ENCODE measurements at places on chromosomes 7 and 10. TPM values are rescaled to one million over a fixed set of nuclear protein-coding genes. Genes with fewer than 3 reads are reported as not detected.

The GDF2 gene
- total RNA-seq: not detected

GRCh38 chr7:11831736-11832495 is at the start of gene THSD7A:
Gene THSD7A (minus strand): TSS chr7:11832198. CDS start chr7:11831946, 252 bp downstream.
- peak; percentile 32 for DNase-seq

- no peak for DNase-seq
Measured at GRCh38 chr10:14447094-14447839, 116.5 kb upstream of the FRMD4A start.

DNA sequence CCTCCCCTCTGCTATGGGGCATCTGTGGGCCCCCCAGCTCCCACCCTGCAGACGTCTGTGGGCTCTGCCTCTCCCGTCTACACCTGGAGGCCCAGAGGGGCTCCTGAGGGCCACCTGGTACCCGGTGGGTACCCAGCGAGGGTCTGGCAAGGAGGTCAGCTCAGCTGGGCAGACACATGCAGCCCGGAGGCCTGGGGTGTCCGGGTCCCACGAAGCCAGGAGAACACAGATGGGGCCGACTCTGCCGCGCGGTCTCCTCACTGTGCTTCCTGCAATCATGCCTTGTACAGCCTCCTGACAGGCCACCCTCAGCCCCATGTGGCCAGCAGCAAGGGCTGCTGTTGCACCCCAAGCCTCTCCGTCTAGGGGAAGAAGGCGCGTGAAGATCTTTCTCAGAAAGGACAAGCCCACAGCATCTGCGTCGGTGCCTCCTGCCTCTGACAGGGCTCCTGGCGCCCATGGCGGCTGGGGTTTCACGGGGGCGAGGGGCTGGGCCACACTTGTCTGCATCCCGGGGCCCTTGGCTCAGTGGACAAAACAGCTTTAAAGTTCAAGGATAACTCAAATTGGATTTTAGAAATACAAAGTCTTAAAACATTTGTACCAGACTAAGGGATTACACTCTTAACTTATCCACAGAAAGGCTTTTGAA is 391.3 kb downstream of the DNAJB6 start:
- DNase-seq: no peak

GRCh38 chr10:113504423-113504822 is 48.4 kb upstream of the HABP2 start:
- no peak for DNase-seq

GRCh38 chr7:142483659-142484317 is 225.9 kb upstream of the PRSS58 start:
- no peak for DNase-seq

DNA sequence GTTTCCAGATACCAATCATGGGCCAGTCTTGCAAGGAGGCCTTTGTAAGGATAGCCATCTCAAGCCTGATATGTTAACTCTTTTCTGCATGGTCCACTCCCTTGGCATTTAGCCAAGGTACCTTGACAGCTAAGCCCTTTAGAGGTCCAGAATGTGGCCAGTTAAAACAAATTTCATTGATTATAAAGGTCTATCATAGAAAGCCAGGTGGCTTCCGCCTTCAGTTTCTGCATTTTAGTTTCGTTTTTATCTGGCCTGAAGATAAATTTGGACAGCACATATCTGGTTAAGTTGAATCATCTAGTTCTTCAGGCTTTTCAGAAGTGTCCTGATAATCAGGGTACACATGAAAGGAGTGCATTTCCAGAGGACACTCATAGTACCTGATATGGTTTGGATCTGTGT is 30.7 kb downstream of the ANKIB1 start:
- DNase-seq: no peak

DNA sequence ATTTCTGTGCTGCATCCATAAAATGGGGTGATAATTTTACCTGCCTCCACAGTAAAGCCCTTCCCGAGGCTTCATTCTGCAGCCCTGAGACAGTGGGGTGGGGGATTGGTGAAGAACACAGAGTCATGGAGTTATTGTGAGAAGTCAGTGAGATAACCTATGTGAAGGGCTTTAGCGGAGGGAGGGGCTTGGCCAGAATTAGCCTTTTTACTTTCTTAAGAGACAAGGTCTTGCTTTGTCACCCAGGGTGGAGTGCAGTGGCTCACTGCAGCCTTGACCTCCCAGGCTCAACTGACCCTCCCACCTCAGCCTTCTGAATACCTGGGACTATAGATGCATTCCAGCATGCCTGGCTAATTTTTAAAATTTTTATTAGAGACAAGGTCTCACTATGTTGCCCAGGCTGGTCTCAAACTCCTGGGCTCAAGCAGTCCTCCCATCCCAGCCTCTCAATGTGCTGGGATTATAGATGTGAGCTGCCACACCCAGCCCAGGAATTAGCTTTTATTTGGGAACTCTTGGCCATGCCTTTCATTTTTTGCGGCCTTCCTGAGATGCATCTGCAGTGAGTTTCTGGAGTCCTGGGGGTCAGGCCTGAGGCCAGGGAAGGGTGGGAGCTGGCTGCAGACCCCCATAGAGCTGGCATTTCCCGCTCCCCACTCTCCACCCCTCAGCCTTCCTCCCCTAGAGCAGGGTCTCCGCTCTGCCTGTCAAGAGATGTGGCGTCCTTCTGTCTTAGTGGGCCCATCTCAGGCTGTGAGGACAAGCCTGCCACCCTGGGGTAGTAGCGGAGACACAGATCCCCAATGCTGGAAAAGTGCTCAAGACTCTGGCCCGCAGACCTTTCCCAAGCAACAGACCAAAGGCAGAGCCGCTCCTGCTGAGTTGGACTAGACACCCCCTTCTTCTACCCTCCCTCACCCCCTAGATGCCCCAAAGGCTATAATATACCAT is 77.0 kb downstream of the ZMIZ1 start:
- no peak for DNase-seq

DNA sequence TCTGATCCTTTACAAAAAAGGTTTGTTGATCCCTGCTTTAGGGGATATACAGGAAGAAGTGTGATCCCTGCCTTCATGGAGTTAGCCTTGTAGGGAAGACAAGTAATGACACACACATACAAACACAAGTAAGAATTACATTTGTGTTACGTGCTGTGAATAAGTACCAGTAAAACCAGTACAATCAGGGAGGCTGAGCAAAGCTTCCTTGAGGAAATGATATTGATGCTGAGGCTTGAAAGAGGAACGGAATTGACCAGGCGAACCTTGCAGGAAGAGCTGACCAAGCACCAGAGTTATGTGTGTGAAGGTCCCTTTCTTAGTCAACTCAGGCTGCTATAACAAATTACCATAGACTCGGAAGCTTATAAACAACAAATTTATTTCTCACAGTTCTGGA is 83.6 kb upstream of the CACUL1 start:
- no peak for DNase-seq

GRCh38 chr7:17120756-17121155 is 177.7 kb upstream of the AHR start:
- DNase-seq: no peak

DNA sequence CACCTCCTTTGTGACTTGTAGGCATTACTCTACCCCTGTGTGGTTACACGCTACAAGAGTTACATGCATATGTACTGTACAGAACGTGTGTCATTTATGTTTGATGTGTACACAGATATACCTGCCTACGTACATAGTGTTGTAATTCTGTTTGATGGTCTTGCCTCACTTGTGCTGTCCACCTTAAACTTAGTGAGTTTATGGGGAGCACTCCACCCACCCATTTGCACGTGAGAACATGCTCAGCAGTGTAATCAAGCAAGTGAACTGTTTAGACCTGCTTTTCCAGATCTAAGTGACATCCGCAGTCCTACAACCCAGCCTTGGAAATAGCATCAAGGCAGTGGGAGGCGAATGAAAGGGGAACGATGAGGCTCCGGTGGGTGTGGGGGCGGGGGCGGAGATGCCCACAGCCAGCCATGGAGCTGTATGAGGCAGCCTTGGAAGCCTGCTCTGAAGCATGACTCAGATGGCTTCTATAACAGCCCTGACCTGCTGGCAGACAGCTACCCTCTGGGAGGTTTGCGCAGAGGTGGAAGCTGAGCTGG is 52.1 kb downstream of the SUFU start:
- DNase-seq: no peak

Measured in uterus (tissue), 4 donors.